ENCODE measurements at places on chromosomes 7 and 10. TPM values are rescaled to one million over a fixed set of nuclear protein-coding genes. Genes with fewer than 3 reads are reported as not detected.

Gene GPER1
- not detected for total RNA-seq

Gene SPDYE8
- total RNA-seq: not detected

Gene ECHDC3
- total RNA-seq: 58.0 TPM

Gene CCDC3
- total RNA-seq: 0.31 TPM

Gene C10orf67
- 0.34 TPM for total RNA-seq

Gene GPNMB
- 2.9 TPM for total RNA-seq

Gene ANKRD30A
- total RNA-seq: not detected

Gene ITPRID1
- total RNA-seq: not detected

Gene ACHE
- 0.31 TPM for total RNA-seq

Gene TNS3
- total RNA-seq: 5.7 TPM

Gene NYAP1
- total RNA-seq: 4.8 TPM

Gene METTL2B
- total RNA-seq: 38.0 TPM

Gene PRSS2
- not detected for total RNA-seq

Gene HTR5A
- total RNA-seq: not detected

Gene CLDN4
- total RNA-seq: 1.5 TPM

Gene PIP
- not detected for total RNA-seq

Gene ATG9B
- total RNA-seq: 0.08 TPM

Gene INTS1
- total RNA-seq: 53.1 TPM

Gene PLPP4
- total RNA-seq: 2.0 TPM

Gene LOXL4
- 0.04 TPM for total RNA-seq

Gene GCK
- 0.34 TPM for total RNA-seq

Gene TDRD1
- total RNA-seq: 0.31 TPM

Gene ACSL5
- not detected for total RNA-seq

Gene KCNIP2
- total RNA-seq: not detected

Gene IDI2
- not detected for total RNA-seq

Gene OR6B1
- total RNA-seq: not detected

Gene NAT16
- total RNA-seq: not detected

Gene MAPK8
- total RNA-seq: 41.2 TPM

Gene GIMAP4
- total RNA-seq: not detected

Gene RELN
- not detected for total RNA-seq

Gene AKR1C2
- total RNA-seq: 7.4 TPM

Gene RNF32
- 0.94 TPM for total RNA-seq

Gene RP9
- total RNA-seq: 10.3 TPM

Gene SFRP4
- not detected for total RNA-seq

Gene TRPV6
- 0.08 TPM for total RNA-seq

Gene SPDYE1
- total RNA-seq: not detected
